ENCODE measurements at places on chromosomes 12 and 14. TPM values are rescaled to one million over a fixed set of nuclear protein-coding genes. Genes with fewer than 3 reads are reported as not detected.

Gene LTB4R2
- total RNA-seq, result 12.4 TPM

Gene SERPINA5
- total RNA-seq, result 164 TPM

Gene SAMD15
- 0.84 TPM for total RNA-seq

Gene RESF1
- 186 TPM for total RNA-seq

Gene DAO
- not detected for total RNA-seq

Gene OR4E1
- total RNA-seq, result not detected

Gene PRPH
- total RNA-seq, result 0.26 TPM

Gene LRRK2
- total RNA-seq, result 43.5 TPM

Gene RNFT2
- total RNA-seq, result 4.4 TPM

Gene NINJ2
- total RNA-seq, result 18.8 TPM

Gene KCNC2
- not detected for total RNA-seq

Gene USP44
- total RNA-seq, result 2.2 TPM

Gene RND1
- total RNA-seq, result 2.9 TPM

Gene SIX4
- 0.39 TPM for total RNA-seq

Gene PLCZ1
- not detected for total RNA-seq

Gene TAS2R30
- 16.3 TPM for total RNA-seq

Gene RILPL2
- total RNA-seq, result 10.8 TPM

Gene IL31
- total RNA-seq, result not detected

Gene CMKLR1
- total RNA-seq, result 86.3 TPM

Gene CLEC4D
- total RNA-seq, result 7.6 TPM

Gene RTN1
- 27.8 TPM for total RNA-seq

All from spleen (tissue), 13 donors.